ENCODE measurements at places on chromosomes 12 and 14. TPM values are rescaled to one million over a fixed set of nuclear protein-coding genes. Genes with fewer than 3 reads are reported as not detected.

DNA sequence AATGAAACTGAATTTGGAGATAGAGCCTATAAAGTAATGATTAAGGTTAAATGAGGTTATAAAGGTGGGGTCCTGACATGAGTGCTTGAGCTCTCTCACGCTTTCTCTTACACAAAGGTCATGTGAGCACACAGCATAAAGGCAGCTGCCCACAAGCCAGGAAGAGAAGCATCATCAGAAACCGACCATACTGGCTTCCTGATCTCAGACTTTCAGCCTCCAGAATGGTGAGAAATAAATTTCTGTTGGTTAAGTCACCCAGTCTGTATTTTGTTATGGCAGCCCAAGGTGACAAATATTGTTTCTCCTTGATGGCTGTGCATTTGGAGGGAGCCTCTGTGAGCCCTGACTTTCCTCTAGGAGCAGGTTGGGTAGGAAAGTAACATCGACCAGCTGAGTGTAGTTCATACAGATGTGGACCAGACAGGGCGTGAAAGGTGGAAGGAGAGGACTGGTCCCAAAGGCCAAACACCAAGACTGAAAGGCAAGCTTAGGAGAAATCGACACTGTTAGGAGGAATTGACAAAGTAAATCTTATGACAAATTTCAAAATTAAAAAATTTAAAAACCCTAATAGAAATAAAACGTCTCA lies 97.6 kb upstream of the SLC38A2 start:
- no peak for DNase-seq

- DNase-seq: no peak
These were observed 48.1 kb downstream of the BEGAIN start for GRCh38 chr14:100539003-100539660.

RHNO1 gene
- polyA plus RNA-seq: 40.5 TPM

DNA sequence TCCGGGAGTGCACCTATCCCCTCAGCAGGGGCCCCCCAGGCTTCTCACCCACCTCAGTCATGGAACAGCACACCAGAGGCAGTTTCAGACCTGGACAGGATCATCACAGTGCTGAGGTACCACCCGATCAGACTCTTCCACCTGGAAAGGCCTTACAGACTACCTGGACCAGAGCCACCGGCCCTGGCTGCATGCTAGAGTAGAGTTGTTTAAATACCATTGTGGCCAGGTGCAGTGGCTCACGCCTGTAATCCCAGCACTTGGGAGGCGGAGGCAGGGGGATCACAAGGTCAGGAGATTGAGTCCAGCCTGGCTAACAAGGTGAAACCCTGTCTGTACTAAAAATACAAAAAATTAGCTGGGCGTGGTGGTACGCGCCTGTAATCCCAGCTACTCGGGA lies 61.5 kb downstream of the TSPAN11 start:
- no peak for DNase-seq

Measured in left kidney (tissue), 8 donors.